ENCODE measurements at places on chromosomes 1 and 21.

DNA sequence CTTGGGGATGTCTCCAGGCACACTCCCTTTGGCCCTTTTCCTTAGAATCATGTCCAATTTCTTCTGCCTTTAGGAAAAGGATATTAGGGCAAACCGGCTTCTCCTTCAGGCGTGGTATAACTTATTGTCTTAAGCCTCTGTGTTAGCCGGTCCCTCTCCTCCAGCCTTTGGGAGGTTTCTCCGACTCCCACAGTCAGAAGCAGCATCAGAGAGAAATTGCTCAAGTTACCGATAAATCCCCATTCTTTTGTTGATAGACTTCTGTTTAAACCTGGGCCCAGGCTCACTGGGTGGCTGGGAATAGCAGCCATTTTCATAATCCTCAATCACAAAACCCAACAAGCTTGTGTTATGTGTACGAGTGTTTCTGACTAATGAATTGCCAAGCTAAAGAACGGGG is 85.4 kb upstream of the KAZN start:
- DNase-seq = no peak

GRCh38 chr1:226364514-226364899 is 43.4 kb downstream of the PARP1 start:
- DNase-seq = no peak

GRCh38 chr1:236982380-236982779 is 21.9 kb downstream of the MT1HL1 start:
- no peak for DNase-seq

DNA sequence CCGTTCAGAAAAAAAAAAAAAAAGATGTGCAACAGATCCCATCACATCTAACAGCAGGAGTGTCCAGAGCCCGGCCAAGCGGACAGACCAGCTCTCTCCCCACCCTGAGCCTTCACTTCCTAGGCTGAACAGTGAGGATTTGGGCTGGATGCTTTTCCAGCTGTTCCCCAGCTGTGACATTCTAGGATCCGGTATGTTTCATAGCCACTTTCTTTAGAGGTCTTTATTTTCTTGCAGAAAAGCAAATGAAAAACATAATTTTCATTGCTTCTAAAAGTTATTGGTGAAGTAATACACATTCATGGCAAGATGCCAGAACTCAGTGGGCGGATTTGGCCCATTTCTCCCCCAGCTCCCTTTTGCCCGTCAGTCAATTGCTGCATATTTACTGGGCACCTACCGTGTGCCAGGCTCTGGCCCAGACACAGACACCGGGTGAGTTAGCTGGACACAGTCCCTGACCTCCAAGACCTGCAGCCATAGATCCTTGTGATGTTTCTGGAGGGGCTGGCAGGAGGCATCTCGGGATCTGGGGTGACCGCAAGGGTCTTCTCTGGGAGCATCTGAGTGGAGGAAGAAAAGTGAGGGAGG is 213.7 kb upstream of the VAMP3 start:
- no peak for DNase-seq

- DNase-seq = no peak
Observed at GRCh38 chr21:17532292-17532691, 19.4 kb downstream of the CXADR start.

DNA sequence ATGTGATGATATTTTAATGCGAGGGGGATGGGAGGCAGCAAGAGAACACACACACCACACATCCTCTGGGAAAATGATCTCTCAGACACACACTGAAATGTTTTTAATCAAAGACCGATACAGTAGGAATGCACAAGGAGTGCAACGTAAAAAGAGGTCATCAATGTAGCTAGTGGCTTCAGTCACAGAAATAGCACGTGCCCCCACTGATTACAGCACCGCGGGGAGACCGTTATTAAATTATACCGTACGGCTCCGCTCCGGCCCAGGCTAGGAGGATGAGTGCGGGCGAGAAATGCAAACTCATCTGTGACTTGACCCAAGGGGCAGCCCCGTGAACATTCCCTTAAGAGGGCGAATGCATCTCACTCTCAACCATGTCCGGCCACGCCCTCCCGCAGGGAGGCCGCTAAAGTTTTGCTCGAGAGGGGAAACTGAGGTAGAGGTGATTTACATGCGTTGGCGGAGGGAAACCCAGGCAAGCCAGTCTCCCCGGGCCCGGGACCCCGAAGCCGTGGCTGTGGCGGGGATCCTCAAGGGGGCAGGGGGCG is 552 bp downstream of the UBR4 start:
- DNase-seq = peak; percentile 68

- DNase-seq = no peak
Observed at GRCh38 chr21:16770266-16770665, 742.6 kb upstream of the CXADR start.

GRCh38 chr1:194227161-194227560 is 1040.7 kb upstream of the B3GALT2 start:
- DNase-seq = no peak

DNA sequence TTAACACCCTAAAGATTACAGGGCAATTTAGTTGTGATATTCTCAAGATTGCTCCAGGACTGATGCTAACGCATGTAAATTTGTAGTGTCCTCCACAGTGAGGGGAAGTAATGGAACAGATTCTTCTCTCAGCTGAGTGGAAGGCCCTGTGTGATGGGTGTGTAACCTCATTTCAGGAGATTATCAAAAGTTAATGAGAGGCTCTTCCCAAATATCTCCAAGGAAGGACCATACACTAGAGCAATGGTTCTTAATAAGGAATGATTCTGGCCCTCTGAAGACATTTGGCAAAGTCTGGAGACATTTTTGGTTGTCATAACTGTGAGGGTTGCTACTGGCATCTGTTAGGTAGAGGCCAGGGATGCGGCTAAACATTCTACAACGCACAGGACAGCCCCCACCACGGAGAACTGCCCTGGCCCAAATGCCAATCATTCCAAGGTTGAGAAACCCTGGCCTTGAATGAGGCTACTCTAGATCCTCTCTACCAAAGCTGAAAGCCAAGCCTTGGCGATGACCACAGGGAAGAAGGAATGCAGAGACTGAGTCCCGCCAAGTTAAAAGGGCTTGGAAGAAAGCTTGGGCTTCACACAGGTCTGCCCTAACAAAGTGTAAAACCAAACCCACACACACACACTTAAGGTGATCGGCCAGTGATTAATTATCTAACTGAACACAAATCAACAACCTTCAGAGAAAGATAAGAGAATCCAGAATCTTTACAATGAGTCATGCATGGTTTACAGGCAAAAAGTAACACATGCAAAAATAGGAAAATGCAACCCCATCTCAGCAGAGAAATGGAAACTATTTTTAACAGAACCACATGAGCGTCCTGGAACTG is 135.8 kb downstream of the SYF2 start:
- no peak for DNase-seq

DNA sequence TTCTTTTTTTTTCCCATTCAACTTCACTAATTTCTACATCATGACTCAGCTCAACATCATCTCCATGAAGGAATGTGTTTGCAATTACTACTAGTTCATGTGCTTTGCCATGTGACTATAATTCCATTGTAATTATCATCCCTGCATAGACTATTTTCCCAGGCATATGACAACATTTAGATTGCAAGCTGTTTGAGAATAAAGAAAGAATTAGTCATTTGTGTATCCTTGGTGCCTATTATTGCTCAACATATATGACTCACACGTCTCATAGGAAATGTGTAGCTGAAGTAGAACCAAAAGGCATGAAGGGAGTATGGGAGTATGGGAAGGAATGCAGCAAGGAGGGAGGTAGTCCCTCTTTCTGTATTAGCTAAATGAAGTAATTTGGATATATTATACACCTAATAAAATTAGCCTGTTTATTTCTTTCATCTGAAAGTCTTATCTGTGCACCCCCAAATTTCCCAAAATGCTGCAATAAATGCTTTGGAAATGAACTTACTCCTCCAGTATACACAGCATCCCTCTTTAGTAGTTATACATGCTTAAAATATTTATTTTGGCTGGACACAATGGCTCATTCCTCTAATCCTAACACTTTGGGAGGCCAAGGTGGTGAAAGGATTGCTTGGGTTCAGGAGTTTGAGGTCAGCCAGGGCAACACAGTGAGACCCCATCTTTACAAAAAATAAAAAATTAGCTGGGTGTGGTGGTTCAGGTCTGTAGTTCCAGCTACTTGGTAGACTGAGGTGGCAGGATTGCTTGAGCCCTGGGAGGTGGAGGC is 316.9 kb upstream of the ADGRL4 start:
- DNase-seq = no peak

DNA sequence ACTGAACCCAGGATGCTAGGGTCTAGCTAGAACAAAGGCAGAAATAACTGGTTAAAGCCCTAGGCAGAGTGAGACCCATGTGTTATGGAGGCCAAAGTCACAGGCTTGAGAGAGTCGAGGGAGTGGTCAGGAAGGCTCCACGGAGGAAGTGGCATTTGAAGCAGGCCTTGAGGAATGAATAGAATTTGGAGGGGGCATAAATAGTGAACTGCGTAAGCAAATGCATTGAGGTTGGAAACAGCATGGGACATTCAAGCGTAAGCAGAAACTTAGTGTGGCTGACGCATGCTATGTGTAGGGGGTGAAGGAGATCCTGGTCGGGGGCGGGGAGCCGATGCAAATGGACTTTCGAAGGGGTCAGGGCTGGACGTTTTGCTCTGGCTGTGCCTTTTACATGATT is 11.5 kb downstream of the AZIN2 start:
- DNase-seq = no peak

- DNase-seq = no peak
Observed at GRCh38 chr1:221161571-221162041, 282.4 kb downstream of the HLX start.

DNA sequence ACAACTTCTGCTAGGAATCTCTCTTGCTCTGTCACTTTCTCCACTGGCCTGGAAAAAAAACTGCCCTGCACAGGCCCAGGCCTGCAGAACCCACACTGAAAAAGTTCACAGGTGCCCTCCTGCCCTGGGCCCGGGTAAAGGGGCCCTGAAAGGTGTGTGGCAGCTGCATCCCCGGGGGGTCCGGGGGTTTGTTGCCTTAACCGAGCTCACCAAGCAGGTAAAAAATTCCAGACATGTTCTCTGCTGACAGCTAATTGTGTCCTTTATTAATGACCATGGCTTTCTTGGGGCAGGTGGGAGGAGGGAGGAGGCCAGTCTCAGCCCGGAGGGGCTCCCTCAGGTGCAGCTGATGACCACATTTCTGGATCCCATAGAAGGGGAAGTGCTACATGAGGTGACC is 122.9 kb downstream of the LACTBL1 start:
- no peak for DNase-seq

DNA sequence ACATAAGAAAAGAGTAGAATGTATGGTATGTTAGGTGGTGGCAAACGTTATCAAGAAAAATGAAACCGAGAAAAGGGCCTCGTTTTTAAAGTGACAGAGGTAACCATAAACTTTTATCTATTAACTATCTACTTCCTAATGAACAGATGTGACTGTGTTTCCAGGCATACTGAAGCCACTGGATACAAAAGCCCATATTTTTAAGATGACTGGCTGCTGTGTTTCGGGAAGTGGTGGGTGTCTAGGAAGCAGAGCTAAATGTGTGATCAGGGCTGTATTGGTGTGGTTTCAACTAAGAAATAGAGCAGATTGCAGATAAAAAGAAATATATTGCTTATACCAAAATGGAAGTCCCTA is 71.8 kb downstream of the CHRM3 start:
- no peak for DNase-seq

GRCh38 chr21:27024301-27024700 is 57.4 kb upstream of the ADAMTS5 start:
- DNase-seq = no peak

- no peak for DNase-seq
Observed at GRCh38 chr1:160636076-160636475, 10.8 kb downstream of the SLAMF1 start.

DNA sequence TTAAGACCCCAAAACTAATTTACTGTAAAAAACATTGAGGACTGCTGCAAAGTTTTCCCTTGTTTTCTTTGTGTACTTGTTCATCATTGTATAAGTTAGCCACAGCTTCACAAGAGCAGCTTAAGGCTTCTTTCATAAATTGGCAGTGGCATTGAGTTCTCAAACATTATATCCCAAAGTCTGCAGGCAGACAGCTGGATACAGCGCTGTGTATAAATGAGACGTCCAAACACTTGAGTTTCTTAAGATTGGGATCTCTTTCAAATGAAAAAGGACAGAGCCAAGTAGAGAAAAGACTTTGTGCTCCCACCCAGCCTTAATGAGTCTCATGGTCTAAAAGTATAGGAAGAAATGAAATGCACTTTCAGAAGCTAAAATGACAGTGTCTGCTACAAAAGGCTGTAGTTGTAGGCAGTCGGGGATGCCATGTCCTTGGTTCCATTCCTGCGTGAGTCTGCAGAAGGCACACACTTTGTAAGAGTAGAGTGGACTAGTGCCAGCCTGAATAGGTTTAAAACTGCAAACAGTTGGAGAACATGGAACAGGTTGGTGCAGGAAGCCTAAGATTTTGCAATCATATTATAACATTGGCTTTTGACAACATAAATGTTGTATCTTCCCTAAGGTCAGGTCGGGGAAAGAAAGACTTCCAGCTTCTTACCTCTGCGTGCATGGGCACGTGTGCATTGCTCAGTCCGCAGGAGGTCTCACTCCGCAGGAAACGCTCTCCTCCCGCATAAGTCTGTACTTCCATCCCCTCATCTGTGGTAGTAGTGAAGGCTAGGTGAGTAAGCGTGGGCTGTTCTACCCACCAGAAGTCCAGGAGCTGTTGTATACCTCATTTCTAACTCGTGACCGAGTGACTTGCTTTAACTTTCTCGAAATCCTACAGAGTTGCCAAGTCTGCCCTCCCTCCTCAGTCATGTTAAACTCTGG is 94.4 kb downstream of the CD247 start:
- DNase-seq = no peak

GRCh38 chr1:198556971-198557370 is 16.5 kb upstream of the ATP6V1G3 start:
- peak; percentile 29 for DNase-seq

- DNase-seq = no peak
Observed at GRCh38 chr1:224114787-224115175, 870 bp downstream of the FBXO28 start.

- no peak for DNase-seq
Observed at GRCh38 chr1:192839162-192840066, 30.6 kb downstream of the RGS2 start.

- DNase-seq = no peak
Observed at GRCh38 chr1:85847356-85847755, 139.1 kb upstream of the ZNHIT6 start.

DNA sequence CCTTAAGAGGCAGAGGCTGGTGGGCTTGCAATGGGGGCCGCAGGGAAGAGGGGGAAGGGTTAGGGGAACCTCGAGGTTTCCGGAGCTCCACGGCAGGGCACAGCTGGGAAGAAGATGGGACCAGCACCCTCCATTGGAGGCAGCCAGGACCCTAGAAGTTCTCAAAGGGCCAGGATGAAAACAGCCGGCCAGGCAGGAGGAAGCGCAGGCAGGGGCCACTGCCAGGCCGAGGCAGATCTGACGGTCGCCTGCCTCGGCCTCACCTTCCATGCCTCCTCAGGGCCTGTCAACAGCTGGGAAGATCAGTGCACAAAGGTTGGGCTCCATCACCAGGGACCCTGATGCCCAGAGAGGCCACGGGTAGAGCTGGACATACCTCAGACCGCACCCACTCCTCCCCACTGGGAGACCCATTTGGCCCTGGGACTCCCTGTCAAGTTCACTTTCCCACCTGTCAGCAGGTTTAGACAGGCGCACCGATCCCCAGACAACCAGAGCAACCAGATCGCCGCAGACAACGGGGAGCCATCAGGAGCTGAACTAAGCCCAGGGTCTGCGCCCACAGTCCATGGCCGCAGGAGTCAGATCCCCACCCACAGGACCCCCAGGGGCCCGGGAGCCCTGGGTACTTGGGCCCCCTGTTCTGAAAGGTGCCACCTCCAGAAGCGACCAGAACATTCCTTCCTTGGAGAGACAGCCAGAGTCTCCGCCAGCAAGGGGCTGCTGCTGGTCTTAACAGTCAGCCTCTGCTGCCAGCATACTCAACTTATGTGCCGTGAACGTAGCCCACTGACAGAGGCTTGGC is 2.2 kb downstream of the SLC19A1 start:
- no peak for DNase-seq

- DNase-seq = no peak
Observed at GRCh38 chr1:59271561-59272260, 25.2 kb upstream of the FGGY start.

Data from stimulated activated CD4-positive, alpha-beta T cell treated with anti-CD3 and anti-CD28 coated beads, Interleukin-4, amount 100 ng/mL, for 1 hour (primary cell).